ENCODE measurements at places on chromosomes 11 and 22.

DNA sequence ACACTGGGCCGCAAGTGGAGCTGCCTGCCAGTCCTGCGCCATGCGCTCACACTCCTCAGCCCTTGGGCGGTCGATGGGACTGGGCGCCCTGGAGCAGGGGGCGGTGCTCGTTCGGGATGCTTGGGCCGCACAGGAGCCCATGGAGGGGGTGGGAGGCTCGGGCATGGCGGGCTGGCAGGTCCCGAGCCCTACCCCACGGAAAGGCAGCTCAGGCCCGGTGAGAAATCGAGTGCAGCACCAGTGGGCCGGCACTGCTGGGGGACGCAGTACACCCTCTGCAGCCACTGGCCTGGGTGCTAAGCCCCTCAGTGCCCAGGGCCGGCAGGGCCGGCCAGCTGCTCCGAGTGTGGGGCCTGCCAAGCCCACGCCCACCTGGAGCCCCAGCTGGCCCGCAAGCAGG, 328.7 kb upstream of the LRRC4C start:
- no peak for DNase-seq

DNA sequence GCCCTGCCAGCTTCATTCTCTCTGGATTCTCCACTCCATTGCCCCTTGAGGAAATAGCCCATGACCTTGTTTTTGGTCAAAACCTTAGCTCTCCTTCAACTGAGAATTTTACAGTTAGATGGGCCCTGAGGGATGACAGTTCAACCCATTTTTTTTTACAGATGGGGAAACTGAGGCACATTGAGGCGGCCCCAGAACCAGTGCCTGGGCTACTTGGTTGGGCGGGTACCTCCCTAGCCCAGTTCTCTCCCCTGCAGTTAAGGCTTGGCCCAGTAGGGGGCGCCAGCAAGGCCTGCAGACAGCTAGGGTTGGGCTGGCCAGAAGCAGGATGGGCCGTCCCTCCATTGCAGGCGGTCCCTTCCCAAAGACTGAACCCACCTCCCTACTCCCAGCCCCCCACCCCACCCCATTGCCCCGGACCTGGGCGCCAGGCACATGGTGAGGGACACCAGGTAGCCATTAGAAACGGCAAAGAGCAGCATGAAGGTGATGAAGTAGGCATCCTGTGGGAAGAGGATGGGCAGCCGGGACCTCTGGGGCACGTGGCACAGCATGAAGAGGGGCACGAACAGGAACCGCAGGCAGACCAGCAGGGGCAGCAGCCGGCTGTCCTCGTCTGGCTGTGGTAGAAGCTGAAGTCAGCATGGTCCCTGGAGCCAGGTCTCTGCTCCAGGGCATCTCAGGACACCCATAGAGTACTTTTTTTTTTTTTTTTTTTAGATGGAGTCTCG, 7.6 kb downstream of the SLC29A2 start:
- DNase-seq: no peak

DNA sequence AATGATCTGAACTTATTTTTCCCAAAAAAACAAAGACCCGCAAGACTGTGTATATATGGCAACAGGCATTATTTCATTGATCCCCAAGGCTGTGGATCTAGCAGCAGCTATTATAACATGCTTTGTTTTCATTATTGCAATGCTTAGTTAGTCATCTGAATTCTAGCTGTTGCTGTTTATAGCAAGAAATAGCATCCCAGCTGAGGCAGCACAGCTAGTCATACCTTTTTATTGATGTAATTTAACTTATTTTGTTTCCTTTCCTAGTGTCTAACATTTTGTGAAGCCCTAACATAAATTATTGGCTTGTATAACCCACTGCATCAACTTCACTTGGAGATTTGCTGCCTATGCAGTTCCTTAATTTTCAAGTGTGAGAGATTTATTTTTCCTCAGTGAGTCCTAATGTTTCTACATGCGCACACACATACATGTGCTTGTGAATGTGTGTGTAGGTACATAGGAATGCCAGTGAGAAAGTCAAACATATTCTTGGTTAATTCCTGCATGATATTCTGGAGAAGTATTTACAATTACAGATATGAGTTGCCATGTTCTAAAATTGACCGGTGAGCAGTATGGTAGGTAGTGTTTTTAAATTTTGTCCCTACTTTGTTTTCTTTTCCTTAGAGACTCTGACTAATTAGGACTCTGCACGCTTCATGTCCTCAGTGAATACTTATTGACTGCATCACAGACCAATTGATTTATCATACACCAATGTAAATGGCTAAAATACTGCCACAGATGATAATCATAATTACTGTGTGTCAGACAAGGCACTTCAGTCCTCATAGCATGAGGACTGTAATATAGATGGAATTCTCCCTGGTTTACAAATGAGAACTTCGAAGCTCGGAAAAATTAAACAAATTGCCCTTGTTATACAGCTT, 119.3 kb downstream of the WNT11 start:
- no peak for DNase-seq

GRCh38 chr22:45506816-45507360, 4.2 kb downstream of the FBLN1 start:
- no peak for DNase-seq

DNA sequence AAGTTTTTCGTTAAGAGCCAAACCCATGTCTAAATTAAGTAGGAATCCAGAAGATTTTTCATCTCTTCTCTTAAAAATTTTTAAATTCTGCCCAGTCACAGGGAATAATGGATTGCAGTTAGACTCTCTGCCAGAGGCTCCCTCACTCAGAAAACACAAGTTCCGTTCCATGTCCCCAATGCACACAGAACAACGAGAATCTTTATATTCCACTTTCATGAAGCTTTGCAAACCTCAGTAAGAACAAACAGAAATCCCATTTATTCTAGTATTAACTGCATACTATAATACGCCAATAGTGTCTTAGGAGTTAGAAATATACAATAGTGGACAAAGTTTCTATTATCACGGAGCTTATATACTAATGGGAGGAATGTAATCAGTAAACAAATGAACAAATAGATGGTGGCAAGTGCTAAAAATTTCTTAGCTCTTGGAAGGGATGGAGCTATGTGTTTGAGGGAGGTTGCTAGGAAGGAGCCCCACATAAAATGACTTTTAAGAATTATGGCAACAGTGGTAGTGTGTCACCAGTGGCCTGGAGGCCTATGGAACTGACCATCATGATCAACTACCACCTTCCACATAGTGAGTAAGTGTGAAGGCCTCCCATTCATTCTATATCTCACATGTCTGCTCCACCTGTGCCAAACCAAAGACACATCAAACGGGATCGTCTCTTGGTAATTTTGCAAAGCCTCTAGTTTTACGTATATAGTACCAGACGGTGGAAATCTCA, 24.9 kb downstream of the PICALM start:
- DNase-seq: no peak

DNA sequence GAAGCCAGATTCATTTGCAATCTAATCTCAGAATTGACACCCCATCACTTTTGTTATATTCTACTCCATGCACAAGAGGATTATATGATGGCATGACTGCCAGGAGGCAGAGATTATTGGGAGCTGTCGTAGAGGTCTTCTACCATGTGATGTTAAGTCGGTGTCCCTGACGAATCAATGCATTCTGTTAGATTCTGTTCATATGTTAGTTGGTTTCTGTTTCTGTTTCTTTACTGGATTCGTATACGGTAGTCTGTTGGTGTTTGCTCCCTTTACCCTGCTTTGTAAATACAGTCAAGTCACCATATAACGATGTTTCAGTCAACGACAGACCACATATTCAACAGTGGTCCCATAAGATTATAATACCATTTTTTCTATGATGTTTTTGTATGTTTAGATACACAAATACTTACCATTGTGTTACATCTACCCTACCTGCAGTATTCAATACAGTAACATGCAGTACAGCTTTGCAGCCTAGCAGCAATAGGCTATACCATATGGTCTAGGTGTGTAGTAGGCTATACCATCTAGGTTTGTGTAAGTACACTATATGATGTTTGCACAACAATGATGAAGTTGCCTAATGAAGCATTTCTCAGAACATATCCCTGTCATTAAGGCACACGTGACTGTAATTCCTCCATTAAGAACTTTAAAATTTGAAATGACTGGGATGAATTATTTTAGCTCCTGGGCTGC, 22.8 kb upstream of the RASSF10 start:
- no peak for DNase-seq

GRCh38 chr22:40004836-40005235, 10.1 kb downstream of the FAM83F start:
- DNase-seq: no peak

- DNase-seq: no peak
These were observed 99.8 kb downstream of the MORC2 start for GRCh38 chr22:30868663-30869385.

DNA sequence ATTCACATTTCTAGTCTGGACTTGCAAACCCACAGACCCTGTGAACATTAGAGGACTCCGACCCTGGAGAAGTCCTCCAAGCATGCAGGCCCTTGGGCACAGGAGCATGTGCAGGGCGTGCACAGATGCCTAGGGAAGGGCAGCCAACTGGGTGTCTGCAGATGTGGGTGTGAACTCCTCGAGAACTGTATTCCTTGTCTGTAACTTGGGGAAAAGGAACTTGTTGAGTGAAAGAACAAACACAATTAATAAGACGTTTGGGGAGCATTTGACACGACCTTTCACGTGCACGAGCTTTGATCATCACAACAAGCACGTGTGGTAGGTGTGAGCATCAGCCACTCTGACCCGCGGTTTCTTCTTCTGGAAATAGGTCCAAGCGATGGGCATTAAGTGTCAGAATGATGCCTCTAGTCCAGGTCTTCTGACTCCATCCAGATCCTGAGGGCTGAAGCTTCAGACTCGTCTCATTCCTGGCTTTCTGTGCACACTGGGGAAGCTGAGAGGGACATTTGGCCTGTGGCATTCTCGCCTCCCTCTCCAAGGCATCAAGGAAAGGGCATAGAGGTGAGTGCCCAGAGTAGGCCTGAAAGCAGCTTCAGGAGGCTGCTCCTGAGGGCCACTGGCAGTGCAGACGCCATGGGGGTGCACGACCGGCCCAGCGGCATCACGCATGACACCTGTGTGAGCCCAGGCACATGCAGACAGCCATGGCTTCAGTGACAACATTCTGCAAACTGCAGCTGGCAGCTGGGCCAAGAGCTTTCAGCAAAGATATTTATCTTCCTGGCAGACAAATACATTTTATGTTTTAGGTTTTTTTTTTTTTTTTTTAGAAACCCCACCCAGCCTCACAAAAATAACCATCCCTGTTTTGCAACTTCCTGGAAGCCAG, 32.5 kb downstream of the ALX4 start:
- DNase-seq: no peak

DNA sequence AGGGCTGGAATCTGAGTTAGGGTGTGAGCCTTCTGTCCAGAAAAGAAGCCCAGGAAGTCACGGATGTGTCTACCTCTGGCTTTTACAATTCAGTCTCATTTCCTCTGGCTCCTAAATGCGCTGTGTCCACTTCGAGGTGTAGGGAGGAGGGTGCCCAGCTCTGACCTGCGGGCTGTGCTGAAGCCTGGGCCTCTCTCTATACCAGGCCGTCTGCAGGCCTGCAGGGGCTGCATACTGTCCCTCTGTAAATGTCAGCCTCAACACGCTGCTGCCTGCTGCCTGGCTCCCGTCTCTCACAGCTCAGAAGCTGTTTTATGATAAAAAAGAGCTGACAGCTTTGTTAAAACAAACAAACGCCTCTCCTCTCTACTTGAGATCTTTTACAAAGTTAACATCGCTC, 14.5 kb downstream of the ARVCF start:
- DNase-seq: no peak

DNA sequence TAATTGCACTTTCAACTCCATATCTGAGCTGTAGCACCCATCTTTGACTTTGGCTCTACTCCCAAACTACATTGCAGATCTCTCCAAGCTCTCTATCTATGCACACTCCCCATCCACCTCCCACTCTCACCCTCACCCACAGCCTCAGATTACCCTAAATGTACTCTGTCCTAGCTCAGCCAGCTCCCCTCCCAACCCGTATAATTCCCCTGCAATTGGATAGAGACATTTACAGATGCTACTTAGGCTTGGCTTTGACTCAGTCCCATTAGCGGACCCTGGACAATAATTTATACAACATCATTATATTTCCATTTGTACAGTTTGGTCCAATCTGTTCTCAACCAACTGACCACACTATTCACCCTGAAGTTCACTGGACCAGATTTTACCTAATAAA, 338.9 kb upstream of the ANO3 start:
- DNase-seq: no peak

- no peak for DNase-seq
These were observed 16.4 kb upstream of the OR6M1 start for GRCh38 chr11:123822599-123822998.

DNA sequence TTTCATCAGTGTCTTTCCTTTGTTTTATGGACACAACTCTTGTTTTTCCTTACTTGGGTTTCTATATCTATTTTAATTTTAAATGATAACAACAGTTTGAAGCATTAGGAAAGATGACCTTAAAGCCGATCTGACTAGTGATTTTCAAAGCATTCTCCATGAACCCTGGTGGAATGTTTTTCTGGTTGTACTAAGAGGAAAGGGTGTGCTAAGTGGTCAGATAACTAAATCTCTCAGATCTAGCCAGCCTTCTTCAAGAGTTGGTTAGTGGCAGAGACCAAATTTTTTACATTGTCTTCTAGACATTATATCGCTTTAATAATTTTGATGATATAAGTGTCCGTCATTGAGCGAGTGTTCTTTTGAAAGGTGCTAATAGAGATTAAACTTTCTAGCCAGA, 134.4 kb downstream of the METTL15 start:
- DNase-seq: no peak

DNA sequence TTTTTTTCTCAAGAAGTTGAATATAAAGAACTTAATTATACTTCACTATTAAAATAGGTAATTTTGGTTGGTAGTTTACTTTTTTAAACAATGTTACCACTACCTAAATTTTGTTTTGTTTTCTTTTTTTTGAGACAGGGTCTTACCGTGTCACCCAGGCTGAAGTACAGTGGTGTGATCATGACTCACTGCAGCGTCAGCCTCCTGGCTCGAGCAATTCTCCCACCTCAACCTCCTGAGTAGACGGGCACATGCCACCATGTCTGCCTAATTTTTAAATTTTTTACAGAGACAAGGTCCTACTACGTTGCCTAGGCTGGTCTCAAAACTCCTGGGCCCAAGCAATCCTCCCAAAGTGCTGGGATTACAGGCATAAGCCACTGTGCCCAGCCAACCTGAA, 17.6 kb downstream of the SPCS2 start:
- no peak for DNase-seq

GRCh38 chr11:90465553-90465952, 242.7 kb upstream of the CHORDC1 start:
- DNase-seq: no peak

GRCh38 chr11:96943970-96944369, 554.2 kb downstream of the JRKL start:
- no peak for DNase-seq

DNA sequence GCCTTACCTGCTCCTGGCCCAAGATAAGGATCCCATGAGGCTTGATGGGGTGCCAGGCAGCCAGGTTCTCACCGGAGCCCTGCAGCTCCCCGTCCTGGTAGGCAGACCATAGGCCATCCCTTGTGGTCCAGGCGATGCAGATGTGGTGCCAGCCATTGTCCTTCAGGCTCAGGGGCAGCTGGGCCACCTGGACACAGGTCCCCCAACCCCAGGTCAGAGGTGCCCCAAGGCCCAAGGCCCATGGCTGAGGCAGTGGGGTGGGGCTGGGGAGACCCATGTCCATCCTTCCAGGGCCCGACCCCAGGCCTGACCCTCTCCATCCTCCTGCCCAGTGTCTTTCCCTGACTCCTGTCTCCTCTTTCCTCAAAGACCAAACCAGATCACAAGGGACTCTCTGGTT, 20.8 kb downstream of the NPTXR start:
- no peak for DNase-seq

- DNase-seq: no peak
These were observed 232.4 kb downstream of the MIAT start for GRCh38 chr22:26889802-26890201.

Measured in NCI-H1436 treated with DMSO at 0.1 percent for 48 hours (cell line).